ENCODE measurements at places on chromosomes 11 and 22.

GRCh38 chr11:27871056-27871455 lies 170.8 kb upstream of the BDNF start:
- DNase-seq, result no peak

DNA sequence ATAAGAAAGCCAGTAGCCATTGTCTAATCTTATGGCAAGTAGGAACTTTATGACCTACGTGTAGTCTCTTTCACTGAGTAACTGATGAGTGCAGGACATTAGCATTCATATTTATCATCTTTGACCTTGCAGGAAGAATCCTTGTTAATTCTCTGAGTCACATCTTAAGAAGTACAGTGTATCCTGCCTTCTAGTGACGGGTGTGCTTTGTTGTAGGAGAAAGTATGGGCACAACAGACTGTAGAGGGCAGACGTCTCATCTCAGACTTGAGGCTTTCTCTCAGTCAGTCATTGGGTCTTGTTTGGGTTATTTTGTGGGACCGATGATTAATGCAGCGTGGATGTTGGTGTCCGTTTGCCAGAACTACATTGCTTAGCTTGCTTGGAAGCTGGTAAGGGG lies 6.8 kb downstream of the RNF214 start:
- DNase-seq, result no peak

DNA sequence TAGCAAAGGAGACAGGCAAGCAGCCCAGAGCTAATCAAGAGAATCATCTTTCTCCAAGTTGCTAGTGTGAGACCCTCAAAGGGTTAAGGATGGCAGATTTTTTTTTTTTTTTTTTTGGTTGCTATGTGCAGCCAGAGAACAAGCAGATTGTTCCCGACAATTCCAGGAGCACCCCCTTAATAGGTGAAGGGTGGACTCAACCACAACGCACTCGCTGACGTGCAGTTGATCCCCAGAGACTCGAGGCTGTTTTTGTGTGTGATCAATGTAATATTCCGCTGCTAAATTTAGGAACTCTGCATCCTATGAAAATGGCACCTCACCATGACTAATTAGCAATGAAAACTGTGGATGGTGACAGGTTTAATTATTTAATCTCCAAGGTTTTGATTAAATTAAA lies 789.0 kb downstream of the KCNA4 start:
- DNase-seq, result no peak

GRCh38 chr11:17646451-17647145 lies 72.8 kb upstream of the MYOD1 start:
- no peak for DNase-seq

DNA sequence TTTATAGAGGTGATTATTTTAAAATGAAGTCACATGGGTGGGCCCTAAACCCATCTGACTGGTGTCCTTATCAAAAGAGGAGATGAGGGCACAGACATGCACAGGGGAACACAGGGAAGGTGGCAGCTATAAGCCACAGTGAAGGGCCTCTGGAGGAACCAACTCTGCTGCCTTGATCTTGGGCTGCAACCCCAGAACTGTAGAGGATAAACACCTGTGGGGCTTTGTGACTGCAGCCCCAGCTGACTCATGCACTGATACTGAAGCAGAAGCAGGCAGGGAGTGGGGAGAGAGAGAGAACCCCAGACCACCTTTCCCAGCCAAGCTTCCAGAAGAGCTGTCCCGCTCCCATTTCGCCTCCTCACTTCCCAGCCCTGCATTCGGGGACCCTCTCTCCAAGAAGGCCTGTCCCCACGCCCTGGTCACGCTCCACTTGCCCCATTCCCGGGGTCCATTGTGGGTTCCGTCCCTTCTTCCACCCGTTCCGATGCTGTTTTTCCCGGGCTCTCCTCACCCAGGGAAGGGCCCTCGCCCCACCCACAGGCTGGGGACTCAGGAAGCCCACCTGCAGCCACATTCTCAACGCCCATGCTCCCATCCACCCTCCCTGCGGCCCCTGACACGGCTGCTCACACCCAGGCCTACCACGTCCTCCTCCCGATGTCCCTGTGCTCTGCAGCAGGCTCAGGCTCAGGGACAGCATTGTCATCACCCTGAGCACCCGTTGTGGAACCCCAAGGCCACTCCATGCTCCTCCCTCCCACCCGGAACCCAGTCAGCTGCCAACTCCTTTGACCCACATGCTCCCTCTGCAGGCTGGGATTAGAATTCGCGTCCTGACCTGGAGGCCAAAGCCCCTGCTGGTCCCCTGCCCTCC lies 90.8 kb upstream of the SHANK2 start:
- peak; percentile 5 for DNase-seq

DNA sequence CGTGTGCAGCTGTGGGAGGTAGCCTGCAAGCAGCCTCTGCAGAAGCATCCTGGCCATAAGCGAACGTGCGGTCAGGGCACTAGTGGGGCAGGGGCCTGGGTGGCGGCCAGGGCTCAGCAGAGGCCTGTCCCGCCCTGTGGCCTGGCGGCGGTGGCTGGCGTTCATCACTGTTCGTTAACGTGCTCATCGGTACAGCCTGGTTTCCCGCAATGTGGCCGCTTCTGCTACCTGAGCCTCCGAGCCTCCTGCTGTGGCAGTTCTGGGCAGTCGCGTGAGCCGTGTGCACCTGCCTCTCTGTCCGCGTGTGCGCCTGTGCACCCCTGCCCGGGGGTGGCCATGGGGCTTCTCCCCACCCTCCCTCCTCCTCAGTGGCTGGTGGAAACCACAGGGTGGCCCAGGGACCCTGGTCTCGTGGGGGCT lies 117.9 kb downstream of the KCNQ1OT1 start:
- DNase-seq, result no peak

- no peak for DNase-seq
Observed at GRCh38 chr22:32531228-32531627, 56.6 kb downstream of the FBXO7 start.

- DNase-seq, result no peak
Observed at GRCh38 chr11:15349413-15349812, 234.7 kb downstream of the INSC start.

- DNase-seq, result no peak
Observed at GRCh38 chr11:45649544-45650165, 15.8 kb downstream of the CHST1 start.

- no peak for DNase-seq
Observed at GRCh38 chr11:7292922-7293321, 41.2 kb downstream of the SYT9 start.

DNA sequence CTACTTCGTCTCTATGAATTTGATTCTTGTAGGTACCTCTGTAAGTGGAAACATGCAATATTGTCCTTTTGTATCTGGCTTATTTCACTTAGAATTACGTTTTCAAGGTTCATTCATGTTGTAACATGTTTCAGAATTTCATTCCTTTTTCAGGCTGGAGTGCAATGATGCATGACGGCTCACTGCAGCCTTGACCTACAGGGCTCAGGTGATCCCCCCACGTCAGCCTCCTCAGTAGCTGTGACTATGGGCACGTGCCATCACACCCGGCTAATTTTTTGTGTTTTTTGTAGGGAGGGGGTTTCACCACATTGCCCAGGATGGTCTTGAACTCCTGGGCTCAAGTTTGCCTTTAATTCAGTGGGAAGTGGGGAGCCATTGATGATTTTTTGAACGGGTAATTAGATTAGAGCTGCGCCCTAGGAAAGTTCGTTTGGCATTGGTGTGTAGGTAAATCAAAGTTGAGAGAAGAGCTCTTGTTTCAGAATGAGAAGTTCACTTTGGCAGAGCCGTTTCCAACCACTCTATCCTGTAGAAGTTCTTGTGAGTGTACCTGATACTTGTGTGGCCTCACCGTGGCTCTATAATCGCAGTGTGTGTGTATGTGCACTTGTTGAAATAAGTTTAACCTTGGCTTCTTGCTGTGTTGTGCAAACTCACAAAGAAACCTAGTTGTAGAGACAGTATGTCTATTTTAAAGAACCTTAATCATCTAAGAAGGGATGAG lies 115.9 kb downstream of the NAV2 start:
- DNase-seq, result no peak

- peak; percentile 75 for DNase-seq
Observed at GRCh38 chr22:23251445-23252093, 71.3 kb downstream of the BCR start.

GRCh38 chr22:39545386-39546365 lies 13.1 kb upstream of the RPS19BP1 start:
- DNase-seq, result no peak

- DNase-seq, result no peak
Observed at GRCh38 chr11:67469508-67469811, 409 bp upstream of the TMEM134 start.

DNA sequence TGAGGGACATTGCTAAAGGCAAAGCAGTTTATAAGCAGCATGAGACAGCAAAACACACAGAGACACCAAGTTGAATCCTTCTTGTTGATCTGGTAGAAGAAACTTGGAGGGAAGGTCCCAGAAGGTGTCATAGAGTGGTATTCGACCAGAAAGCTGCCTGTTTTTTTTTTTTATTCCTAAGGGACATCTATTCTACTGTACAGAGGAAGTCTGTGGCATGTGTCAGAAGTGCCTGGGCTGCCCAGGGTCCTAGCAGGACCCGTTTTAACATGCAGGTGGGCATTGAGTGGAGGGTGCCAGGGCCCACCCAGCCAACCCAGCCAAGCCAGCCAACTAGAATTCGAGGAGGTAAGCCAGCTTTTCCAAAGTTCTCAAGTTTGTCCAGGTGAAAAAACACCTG lies 68.0 kb upstream of the ATXN10 start:
- no peak for DNase-seq
